ENCODE measurements at places on chromosomes 6 and 20.

GRCh38 chr6:21707524-21708319, 114.2 kb downstream of the SOX4 start:
- no peak for DNase-seq

DNA sequence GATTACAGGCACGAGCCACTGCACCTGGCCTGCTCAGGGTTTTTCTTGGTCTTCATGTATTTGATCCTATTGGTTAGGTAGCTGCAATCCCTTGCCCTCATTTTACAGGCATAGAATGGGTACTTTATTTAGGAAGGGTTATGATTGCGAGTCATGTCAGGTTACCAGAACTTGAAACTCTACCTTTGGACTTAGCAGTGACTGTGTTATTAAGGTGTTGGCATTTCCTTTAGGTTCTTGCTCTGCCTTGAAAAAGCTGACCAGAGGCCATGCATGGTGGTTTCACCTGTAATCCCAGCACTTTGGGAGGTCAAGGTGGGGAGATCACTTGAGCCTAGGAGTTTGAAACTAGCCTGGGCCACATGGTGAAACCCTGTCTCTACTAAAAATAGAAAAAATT, 24.5 kb downstream of the JARID2 start:
- no peak for DNase-seq

DNA sequence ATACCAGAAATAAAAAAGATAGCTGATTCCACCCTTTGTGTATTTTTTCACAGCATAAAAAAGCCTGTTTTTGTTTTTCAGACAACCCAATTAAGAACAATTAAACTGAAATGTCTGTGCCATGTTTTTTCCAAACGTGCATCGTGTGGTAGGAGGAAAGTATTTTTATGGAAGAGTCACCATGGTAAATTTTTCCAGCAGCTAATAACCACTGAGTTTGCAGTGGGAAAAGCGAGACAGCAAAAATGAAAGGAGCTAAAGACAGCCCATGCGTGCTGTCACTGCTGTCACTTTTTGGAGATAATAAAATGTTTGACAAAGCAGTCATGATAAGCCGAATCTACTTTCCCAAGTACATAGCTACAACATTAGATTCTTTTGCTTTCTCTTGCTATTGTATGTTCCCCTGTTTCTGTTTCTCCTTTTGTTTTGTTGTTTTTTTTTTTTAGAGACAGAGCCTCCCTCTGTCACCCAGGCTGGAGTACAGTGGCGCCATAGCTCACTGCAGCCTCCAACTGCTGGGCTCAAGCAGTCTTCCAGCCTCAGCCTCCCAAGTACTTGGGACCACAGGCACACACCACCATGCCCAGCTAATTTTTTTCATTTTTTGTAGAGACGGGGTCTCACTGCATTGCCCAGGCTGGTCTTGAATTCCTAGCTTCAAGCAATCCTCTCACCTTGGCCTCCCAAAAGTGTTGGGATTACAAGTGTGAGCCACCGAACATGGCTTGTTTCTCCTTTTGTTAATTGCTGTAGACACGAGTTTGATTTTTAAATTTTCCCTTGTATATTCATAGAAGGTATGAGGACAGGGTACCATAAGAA, 261.3 kb downstream of the TMEM242 start:
- DNase-seq, result no peak

DNA sequence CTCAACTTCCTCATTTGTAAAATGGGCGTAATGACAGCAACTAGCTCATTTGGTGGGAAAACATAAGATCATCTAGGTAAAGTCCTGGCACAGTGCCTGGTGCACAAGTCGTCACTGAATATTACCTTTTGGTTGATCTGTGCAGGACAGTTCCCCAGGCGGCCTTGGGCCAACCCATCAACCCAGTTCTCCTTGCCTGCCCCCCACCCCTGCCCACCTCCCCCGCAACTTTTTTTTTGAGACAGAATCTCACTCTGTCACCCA, 99.2 kb downstream of the JPH2 start:
- no peak for DNase-seq

GRCh38 chr6:42471142-42471541, 19.4 kb upstream of the TRERF1 start:
- no peak for DNase-seq

DNA sequence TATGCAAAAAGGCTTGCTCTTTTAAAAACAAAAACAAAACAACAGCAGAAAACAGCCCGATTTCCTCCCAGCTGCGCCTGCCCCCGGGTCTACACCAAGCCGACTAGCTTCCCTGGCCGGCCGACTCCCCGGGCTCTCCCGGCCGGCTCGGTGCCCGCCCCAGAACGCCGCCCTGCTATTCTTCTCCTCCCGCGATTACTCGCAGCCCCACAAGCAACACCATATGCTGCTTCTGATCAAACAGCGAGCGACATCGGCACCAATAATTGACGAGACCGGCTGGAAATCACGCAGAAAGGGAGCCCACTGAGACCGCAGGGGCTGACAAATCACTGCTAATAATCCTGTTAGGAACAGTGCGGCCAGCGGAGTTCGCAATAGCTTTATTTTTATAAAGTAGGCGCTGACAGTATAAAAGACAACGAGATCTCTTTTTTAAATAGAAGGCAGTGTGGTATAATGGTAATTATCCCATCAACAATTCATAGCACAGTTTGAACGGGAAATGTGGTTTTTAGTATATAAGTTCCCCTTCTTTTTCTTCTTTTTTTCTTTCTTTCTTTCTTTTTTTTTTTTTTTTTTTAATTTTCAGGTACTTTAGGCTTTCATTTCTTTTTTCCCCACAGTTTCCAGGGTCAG, 3.3 kb downstream of the SIM1 start:
- DNase-seq, result no peak

DNA sequence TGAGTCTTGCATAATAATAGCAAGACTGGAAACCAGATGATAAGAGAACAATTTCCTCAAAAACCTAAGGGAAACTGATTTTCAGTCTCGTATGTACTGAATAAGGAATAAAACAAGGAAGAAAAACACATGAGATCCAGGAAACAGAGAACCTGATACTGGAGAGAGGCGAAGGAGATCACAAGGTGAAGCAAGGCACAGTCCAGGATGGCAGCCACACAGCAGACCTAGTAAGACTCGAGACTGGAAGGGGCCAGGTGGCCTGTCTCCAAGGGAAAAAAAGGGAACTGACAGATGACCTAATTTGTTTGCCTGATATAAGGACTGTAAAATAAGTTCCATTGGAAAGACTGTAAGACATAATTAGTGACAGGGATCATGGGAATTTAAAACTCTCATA, 71.1 kb downstream of the TASP1 start:
- no peak for DNase-seq

DNA sequence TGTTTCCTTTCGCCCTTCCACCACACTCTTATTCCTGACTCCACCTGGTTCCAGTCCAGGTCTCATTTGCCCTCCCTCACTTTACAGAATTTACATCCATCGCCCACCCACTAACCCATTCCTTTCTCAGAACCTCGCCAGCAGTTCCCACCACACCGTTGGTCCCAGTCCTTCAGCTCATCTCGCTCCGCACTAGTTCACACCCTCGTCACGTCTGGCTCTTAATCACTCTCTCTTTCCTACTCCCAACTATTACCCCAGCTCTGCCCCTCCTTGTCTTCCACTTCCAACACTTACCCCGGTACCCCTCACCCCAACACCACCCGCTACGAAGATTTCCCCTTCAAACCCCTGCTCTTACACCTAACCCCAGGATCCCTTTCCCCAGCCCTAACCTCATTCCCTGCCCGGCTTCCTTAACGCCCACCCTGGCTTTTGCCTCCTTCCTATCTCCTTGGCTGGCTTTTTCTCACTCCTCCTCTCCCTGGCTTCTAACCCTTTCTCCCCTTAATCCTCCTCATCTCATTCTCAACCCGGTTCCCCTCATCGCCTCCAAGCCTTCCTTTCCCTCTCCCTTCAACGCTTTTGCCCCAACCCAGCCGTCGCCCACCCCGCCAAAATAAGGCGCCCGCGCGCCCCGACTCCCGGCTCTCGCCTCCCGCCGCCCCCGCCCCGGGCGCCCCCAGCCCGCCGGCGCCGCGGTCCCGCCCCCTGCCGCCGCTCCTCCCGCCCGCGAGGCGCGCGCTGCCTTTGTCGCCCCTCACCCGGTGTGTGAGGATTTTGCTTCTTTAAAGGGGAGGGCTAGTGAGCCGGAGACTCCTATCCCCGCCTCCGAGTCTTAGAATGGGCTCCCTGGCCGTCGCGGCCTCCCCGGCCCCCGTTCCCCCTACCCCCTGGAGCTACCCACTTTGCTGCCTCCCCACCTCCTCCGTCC, 542 bp downstream of the USP49 start:
- DNase-seq, result no peak

Data from activated T-helper 2 cell treated with anti-CD3 and anti-CD28 coated beads, Interferon-gamma antibody, Interleukin-2, Interleukin-4, amounts not matched to agents 10 μg/mL and 5 μg/mL and 100 μg/mL, durations not matched to agents 14 hours and 24 hours and 36 hours (primary cell).